ENCODE measurements at places on chromosomes 16 and 17.
A peak's percentile ranks its signal among the peaks of the same experiment; 100 is the strongest.

DNA sequence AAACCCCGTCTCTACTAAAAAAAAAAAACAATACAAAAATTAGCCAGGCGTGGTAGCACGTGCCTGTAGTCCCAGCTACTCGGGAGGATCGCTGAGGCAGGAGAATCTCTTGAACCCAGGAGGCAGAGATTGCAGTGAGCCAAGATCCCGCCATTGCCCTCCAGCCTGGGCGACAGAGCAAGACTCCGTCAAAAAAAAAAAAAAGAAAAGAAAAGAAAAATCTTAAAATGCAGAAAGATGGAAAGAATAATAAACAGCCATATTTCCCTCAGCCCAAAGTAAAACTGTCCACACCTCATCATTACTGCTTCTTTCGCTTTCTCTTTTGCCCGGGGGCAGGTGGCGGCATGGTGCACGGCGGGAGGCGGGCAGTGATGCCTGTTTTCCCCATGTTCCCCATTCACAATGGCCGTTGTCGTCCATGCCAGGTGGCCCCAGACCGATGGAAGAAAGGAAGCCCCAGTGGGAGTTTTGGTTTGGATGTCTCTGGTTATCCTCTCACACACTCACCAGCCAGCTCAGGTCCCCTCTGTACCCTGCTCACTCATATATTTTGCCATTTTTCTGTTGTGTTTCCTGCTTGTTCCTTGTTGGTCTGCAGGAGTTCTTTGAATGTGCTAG lies 37.0 kb upstream of the PEMT start:
- no peak for DNase-seq

DNA sequence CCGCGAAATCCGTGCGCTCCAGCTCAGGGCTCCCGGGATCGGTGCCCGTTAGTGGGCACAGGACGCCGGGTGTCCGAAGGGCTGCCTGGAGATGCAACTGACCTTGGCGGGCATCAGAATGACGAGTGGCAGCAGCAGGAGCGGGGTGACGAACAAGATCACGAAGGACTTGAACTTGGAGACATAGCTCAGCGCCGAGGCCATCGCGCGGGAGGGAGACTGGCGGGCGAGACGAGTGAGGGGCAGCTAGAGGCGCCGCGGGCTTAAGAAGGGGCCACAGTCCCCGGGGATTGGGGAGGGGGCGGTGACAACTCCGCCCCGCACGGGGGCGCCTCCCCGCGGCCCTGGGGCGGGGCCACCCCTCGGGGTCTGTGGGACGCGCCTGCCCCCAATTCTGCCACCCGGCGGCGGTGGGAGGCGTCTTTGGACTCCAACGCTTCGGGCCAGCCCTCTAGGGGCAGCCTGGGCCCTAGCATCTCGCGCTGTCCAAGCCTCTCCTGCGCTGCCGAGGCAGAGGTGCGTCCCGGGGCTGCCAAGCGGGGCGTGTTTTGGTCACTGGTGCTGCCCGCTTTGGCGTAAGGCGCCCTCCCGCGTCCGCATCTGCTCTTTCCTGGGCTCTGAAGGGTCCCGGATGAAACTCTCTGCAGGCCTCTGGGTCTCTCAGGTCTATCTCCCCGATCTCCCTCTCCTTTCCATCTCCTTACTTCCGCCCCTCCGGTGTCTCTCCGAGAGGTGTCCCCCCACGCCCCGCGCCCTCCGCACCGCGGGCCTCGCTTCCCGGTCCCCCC lies at the start of gene SLC13A5:
SLC13A5 (minus strand) TSS at position 240 of the 788 bp plus-strand sequence; CDS start at position 204, 36 bp downstream.
- DNase-seq, result peak; percentile 6

DNA sequence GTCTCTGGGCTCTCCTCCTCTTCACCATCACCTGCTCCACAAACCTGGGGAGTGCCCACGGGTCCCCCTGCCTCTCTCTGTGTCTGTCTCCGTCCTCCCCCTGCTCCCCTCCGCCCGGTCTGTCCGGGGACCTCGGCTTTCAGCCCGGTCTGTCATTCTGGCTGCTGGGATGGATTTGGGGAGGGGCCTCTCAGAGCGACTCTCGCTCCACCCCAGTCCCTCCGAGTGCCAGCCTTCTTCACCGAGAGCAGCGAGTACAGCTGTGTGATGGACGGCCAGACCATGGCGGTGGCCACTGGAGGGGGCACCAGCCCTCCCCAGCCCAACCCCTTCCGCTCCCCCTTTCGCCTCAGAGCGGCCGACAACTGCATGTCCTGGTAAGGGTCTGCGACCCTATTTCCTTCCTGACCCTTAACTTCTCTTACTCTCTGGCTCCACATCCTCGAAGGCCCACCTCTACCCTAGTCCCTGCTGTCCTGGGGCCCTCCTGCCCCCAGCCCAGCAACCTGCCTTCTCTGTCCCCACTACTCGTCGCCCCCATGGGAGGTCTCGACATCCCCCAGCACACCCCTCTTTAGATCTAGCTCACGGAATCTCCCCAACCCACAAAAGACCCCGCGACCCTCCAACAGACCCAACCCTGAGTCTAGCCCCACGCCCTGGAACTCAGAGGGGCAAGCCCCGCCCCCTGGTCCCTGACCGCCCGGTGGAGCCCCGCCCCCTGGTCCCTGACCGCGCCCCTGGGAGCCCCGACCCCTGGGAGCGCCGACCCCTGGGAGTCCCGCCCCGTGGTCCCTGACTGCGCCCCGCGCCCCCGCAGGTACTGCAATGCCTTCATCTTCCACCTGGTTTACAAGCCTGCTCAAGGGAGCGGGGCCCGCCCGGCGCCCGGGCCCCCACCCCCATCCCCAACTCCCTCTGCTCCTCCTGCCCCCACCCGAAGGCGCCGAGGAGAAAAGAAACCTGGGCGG lies 5.6 kb upstream of the CXCL16 start:
- DNase-seq, result no peak

- no peak for DNase-seq
Measured at GRCh38 chr16:68097088-68097487, 11.9 kb downstream of the NFATC3 start.

DNA sequence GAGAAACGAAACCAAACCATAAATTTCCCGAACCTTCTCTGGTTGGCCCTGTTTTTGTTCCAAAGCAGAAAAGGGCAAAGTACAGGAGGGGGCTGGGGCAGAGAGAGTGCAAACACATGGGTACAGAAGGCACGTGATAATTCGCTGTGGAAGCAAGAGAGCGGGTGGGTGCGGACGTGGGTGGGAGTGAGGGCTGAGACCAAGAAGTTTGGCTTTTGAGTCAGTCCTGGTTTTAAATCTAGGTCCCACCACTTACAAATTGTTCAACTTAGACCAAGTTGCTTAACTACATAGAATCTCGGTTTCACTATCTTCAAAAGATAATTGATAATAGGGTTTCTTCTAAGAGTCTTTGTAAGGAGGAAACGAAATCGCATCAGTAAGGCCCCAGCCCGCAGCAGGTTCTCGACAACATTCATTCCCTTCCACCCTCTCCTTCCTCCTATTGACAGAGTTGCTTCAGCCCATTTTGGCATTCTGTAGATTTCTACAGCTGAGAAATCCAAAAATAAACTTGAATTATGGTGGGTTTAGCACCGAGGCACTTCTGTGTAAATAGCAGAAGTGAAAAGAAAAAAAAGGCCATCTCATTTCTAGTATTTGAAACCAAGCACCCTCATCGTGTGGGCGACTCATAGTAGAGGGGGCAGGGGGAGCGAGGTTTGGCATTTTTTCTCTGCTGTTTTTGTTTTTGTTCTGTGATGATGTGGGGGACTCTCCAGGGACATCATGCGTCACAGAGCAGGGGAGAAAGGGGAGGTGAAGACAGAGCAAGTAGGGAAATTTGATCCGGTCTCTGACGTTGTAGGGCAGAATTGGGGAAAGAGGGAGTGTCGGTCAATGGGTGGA lies 33.6 kb upstream of the CCR7 start:
- peak; percentile 12 for DNase-seq

- no peak for DNase-seq
Measured at GRCh38 chr17:66981983-66982508, 17.5 kb downstream of the CACNG4 start.

- no peak for DNase-seq
Measured at GRCh38 chr17:72618001-72618509, 474.4 kb downstream of the SLC39A11 start.

DNA sequence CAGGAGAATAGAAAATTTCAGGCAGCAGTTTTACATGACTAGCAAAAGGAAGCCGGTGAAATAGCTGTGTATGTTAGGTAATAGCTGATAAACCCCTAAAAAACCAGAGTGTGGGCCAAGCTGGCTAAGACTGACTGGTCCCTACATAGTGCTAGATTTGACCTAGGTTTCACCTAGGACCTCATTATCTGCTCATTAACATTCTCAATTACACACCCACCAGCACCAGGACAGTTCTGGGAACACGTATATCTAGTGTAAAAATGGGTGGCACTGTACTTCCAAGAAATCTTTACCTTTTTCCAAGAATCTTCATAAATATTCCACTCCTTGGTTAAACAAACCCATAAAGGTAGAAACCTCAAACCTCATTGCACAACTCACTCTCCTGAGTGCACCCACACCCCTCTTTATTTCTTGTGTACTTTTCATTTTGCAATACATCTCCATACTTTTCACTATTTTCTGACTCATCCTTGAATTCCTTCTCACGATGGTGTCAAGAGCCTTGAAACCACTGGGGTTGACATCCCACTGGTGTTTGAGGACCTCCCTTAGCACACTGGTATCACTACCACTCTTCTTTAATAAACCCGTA lies 262.7 kb upstream of the KCNJ16 start:
- DNase-seq, result no peak

- DNase-seq, result no peak
Measured at GRCh38 chr16:12901204-12901596, 198 bp upstream of the SHISA9 start.

GRCh38 chr17:4772235-4772613 lies 538 bp downstream of the TM4SF5 start:
- no peak for DNase-seq

- no peak for DNase-seq
Measured at GRCh38 chr17:15157051-15157450, 108.1 kb downstream of the PMP22 start.

DNA sequence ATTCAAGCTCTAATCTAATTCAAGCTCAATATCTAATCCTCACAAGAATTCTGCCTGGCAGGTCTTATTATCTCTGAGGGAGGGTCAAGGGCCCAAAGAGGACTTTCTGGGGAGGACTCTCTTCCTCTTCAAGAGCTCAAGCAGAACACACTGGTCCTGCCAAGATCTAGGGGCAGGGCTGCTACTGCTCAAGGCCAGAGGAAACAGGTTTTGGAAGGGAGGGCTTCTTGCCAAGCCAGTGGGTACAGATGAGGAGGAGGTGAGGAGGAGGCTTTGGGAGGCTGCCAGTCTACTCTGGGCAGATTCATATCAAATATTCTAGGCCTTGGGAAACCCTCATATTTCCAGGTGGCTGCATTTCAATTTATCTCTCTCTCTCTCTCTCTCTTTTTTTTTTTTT lies 51.8 kb upstream of the IL34 start:
- peak; percentile 61 for DNase-seq

GRCh38 chr16:89194340-89195311 lies 5.7 kb downstream of the SLC22A31 start:
- DNase-seq, result no peak

GRCh38 chr17:76570877-76571471 lies 14.7 kb downstream of the ST6GALNAC2 start:
- no peak for DNase-seq

DNA sequence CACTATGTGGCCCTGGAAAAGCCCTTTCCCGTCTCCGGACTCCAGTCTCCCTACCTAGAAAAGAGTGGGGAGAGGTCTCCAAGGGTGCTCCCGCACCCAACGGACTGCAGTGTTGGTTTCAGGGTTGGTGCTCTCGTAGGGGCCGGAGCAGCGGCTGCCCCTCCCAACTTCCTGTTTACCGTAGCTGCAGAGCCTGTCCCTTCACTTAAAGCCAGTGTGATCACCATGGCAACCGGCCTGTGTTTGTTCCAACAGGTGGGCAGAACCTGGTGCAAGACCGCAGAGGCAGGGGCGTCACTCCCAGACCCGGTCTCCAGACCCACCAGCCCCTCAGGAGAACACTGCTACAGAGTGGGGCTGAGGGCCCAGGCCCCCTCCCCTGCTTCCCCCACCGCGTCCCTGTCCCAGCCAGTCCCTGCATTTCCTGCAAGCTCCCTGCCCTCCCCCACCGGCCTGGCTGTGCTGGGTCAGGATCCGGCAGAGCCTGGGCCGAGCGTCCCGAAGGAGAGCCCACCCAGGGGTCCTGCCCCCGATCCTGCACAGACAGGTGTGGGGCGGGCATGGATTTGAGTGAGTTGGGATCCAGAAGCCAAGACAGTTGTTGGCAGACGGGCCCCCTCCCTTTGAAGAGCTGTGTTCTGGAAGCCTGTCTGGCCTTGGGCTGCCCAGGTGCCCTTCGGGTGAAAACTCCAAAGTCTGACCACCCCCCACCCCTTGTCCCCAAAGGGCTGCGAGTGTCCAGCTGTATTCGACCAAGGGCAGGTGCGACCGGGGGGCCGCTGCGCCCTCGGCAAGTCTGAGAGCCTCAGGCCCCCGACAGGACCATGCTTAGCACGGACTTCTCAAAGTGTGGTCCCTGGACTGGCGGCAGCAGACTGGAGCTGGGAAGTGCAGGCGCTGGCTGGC lies 1.5 kb upstream of the BAIAP3 start:
- DNase-seq, result no peak

- no peak for DNase-seq
Measured at GRCh38 chr16:87096746-87097333, 220.4 kb downstream of the C16orf95 start.

DNA sequence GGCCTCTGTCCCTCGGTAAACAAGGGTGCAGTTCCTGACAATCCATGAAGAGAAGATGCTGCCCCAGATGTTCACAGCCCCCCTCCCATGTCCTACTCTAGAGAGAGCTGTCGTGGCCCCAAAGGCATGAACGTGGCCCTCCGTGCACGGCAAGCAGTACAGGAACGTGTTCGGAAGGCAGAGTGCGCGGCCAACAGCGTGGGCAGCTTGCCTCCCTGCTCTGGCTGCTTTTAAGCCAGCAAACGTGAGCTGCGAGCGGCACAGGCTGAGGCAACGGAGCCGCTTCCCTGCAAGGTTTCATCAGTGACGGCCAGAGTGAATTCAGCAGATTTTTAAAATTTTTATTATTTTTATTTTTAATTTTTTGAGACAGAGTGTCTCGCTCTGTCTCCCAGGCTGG lies 37.2 kb downstream of the PEMT start:
- no peak for DNase-seq

GRCh38 chr16:74749291-74750055 lies 25.1 kb downstream of the FA2H start:
- no peak for DNase-seq

DNA sequence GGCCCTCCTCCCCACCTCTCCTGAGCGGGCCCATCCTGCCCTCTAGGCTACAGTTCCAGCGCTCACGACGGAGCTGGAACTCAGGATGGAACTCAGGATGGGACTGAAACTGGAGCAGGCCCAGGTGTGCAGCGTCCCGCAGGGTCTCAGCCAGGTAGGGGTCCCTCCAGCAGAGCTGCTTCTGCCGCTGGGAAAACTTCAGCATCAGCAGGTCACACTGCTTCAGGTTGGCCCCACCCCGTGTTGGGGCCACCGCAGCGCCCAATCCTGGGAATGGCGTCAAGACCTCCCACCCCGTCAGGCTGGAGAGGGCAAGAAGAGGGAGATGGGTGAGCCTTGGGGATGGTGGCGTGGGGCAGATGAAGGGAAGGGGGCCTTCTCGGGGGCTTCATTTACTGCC lies 62.6 kb upstream of the TMEM97 start:
- no peak for DNase-seq

- DNase-seq, result no peak
Measured at GRCh38 chr16:1098266-1098991, 2.4 kb upstream of the C1QTNF8 start.

All from fibroblast of the aortic adventitia (primary cell).